ENCODE measurements at places on chromosomes 3 and 15.

DNA sequence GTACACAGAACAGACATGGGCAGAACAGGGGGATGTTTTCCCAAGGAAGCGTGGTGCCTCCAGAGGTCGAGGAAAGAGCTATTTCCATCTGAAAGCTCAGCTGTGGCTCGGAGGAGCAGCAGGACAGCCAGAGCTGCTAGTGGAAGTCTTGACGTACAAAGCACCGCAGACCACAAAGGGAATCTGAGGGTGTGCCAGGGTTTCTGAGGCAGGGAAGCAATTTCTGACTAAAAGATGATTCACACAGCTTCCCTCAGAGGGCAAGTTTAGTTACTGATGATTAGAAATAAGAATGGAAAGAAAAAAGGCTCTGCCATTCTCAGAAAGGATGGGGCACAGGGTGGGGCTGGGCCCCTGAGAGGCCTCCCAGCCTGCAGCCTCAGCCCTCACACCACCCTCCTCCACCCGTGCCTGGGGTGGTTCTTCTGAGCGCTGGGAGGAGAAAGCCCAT is 45.8 kb upstream of the SEC13 start:
- peaks cover 25% of the 10 kb centered on the region for H3K4me1 ChIP-seq
- H3K36me3 ChIP-seq = no peaks in the 10 kb centered on the region
- no peak overlapping the region for H3K4me3 ChIP-seq
- no peaks in the 10 kb centered on the region for H3K27me3 ChIP-seq
- peak overlapping the region; percentile 83 for H3K27ac ChIP-seq
- DNase-seq = peak; percentile 99

DNA sequence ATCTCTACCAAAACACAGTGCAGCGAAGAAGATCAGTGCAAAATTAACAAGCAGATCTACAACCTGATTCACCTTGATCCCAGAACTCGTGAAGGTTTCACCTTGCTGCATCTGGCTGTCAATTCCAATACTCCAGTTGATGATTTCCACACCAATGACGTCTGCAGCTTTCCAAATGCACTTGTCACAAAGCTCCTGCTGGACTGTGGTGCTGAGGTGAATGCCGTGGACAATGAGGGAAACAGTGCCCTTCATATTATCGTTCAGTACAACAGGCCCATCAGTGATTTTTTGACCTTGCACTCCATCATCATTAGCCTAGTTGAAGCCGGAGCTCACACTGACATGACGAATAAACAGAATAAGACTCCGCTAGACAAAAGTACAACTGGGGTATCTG is 13.2 kb downstream of the FEM1B start:
- DNase-seq = no peak
- H3K4me1 ChIP-seq = no peaks in the 10 kb centered on the region
- H3K4me3 ChIP-seq = no peak overlapping the region
- no peaks in the 10 kb centered on the region for H3K27me3 ChIP-seq
- no peak overlapping the region for H3K27ac ChIP-seq
- peaks cover 7% of the 10 kb centered on the region for H3K36me3 ChIP-seq

GRCh38 chr3:65030847-65031463 is 343.2 kb upstream of the ADAMTS9 start:
- H3K27ac ChIP-seq = no peak overlapping the region
- H3K4me3 ChIP-seq = no peak overlapping the region
- H3K36me3 ChIP-seq = no peaks in the 10 kb centered on the region
- peak; percentile 84 for DNase-seq
- peaks cover 1% of the 10 kb centered on the region for H3K27me3 ChIP-seq

DNA sequence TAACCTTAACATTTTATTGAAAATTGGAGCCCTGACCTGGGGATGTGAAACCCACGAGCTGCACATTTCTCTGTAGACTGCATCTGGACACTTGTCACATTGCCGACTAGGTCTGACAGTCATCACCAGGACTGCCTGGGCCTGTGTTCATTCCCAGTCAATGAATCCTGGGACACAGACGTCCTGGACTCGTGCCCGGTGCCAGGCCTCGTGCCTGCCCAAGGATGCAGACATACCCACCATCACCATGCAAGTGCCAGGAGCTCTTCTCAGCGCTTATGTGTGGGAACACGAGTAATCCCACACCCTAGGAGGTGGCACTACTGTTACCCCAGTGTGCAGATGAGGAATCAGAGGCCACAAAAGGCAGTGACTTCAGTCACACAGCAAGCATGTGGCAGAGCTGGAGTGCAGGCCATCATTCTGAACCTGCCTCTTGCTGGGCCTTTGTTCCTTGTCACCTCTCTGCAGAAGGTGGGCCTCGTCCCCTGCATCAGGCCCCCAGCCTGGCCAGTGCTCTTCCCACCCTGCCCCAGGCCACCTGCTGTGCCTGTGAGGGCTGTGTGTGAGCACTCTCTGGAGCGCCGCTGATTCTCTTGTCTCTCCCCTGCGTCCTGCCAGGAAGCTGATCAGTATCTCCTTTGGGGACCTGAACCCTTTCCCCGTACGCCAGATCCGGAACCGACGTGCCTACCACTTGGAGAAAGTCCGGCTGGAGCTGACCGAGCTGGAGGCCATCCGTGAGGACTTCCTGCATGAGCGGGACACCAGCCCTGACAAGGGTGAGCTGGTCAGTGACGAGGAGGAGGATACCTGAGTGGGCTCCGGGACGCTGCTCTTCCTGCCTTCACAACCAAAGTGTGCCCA is 58.5 kb downstream of the ADAMTS7 start:
- H3K27ac ChIP-seq = no peak overlapping the region
- H3K27me3 ChIP-seq = no peaks in the 10 kb centered on the region
- DNase-seq = no peak
- no peaks in the 10 kb centered on the region for H3K36me3 ChIP-seq

DNA sequence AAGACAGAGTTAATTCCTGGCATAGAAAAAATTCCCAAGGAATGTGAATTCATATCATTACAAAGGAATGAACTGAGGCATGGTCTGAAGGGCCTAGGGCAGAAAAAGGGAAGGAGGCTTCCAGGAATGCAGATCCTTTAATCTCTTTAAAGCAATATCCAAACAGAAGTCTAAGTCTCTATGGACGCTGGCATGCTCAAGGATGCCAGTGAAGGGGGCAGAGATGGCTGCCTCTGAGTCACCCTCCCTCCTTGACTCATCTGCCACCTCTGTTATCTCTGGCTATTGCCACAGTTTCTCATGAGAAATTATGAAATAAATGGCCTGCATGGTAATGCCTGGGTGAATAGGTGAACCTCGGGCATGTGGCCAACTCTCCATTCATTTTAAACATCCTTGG is 96.3 kb upstream of the BCL6 start:
- H3K4me3 ChIP-seq = no peak overlapping the region
- no peaks in the 10 kb centered on the region for H3K36me3 ChIP-seq
- H3K27me3 ChIP-seq = no peaks in the 10 kb centered on the region
- no peaks in the 10 kb centered on the region for H3K4me1 ChIP-seq
- H3K27ac ChIP-seq = no peak overlapping the region
- DNase-seq = no peak

GRCh38 chr15:26615188-26615926 is 157.5 kb downstream of the GABRB3 start:
- no peak overlapping the region for H3K4me3 ChIP-seq
- H3K27ac ChIP-seq = no peak overlapping the region
- H3K27me3 ChIP-seq = no peaks in the 10 kb centered on the region
- no peaks in the 10 kb centered on the region for H3K4me1 ChIP-seq
- DNase-seq = no peak

All from fibroblast of lung (primary cell).